Fibroblast of upper back skin (primary cell): ENCODE measurements at places on chromosomes 3 and 15.
A peak's percentile ranks its signal among the peaks of the same experiment; 100 is the strongest.

- no peak for DNase-seq
These were observed 284.5 kb downstream of the CHL1 start for GRCh38 chr3:481111-481510.

DNA sequence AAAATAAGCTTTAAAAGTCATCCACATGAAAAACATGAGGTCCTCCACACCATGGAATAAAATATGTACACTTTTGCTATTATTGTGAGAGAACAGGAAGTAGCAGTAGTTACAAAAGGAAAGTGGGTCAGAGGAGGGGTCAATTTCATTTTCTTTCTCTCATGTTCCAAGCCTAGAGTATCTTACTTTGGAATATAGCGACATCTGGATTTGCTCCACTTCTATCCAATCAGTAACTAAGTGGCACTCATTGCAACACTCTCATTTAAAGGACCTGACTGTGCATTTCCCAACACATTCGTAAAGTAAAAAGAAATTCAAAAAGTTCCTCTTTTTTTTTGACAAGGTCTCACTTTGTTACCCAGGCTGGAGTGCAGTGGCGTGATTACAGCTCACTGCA, 637.3 kb downstream of the TUSC7 start:
- DNase-seq, result no peak

- DNase-seq, result no peak
These were observed 17.9 kb downstream of the ACSBG1 start for GRCh38 chr15:78216276-78217104.

- DNase-seq, result peak; percentile 51
These were observed 101.7 kb downstream of the CD200R1L start for GRCh38 chr3:112744825-112745566.

DNA sequence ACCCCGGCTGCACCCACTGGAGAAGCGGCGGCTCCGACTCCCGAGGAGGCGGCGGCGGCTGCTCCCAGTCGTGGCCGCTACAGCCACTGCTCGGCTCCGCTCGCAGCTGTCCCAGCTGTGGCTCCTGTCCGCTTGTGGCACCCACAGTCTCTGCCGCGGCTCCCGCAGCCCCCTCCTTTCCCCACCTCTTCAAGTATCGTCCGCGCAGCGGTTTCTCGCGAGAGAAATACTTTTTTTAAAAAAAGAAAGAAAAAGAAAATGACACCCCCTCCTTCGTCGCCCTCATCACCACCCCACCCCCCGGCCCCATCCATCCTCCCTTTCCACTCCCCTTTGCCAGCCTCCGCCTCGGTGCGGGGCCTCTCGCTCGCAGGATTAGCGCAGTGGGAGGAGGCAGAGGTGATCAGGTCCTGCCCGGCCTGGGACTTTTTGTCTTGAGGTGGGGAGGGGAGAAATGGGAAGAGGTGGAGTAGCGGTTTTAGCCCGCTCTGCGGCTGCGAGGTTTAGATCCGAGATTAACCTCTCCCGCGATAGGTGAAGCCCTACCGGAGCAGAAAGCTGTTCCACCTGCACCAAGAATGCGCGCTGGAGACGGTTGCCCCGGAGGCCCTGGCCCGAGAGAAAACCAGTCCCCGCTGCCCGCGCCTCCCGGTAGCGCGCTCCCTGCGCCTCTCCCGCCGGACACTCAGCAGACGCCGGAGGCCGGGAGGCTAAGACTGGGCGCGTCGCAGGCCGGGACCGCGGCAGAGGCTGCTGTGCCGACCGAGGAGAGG, at the start of gene FBN1:
FBN1 (minus strand) TSS at position 152 of the 773 bp plus-strand sequence. CDS start 940 bp downstream, outside the sequence.
- peak; percentile 94 for DNase-seq

DNA sequence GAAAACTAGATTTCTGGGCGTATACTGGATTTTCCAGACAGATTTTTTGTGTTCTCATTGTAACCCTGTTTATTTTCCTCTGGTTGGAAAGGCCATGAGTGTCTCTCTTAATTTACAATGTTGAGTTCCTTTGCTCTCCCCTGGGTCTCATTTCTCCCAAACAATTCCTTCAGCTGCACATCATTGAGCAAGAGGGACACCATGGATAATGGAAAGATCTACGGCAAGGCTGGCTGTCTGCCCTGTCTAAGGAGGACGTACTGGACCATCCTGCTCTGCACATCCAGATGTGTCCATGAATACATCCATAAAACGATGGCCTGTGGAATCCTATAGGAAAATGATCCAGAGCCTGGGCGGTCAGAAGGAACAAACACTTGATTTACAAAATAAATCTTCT, 258.1 kb upstream of the MCTP2 start:
- no peak for DNase-seq

DNA sequence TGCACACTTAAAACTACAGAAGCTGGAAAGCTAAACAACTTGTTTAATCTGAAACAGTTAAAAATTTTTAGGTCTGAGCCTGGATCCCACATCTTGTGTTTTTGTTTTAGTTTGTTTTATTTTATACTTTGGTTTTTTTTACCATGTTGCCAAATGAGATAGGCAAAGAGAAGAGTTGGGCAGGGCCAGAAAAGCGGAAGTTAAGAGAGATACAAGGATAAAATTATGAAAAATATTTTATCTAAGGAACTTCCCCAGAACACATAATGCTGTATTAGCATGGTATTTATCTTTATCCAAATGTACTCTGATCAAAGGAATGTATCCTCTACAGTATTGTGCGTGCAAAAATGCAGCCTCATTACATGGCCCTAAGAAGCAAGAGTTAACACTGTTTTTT, 50.7 kb downstream of the PROS1 start:
- no peak for DNase-seq

DNA sequence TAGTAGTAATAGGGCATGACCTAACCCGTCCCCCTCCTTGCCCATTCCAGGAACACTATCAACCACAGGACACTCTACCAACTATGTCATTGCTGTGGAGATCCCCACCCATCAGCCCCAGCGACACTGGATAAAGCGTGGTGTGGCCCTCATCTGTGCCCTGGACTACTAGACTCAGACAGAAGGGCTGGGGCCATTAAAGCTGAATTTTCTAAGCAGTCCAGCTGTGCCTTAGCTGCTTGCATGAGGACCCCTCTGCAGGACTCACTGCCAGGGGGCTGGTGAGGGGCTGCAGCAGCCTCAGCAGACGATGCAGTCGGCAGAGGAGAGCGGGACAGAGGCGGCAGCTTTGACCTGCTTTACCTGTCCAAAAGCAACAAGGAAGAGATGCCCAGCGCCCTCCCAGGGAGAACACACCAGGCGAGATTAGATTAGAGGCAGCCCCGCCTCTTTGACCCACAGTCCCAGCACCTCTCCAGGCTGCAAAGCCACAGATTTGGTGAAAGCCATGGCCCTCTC, 44.6 kb downstream of the SEMA3G start:
- DNase-seq, result no peak

GRCh38 chr3:148510116-148510515, 187.6 kb upstream of the AGTR1 start:
- peak; percentile 56 for DNase-seq

GRCh38 chr15:71054286-71054952, 60.9 kb upstream of the THSD4 start:
- no peak for DNase-seq

DNA sequence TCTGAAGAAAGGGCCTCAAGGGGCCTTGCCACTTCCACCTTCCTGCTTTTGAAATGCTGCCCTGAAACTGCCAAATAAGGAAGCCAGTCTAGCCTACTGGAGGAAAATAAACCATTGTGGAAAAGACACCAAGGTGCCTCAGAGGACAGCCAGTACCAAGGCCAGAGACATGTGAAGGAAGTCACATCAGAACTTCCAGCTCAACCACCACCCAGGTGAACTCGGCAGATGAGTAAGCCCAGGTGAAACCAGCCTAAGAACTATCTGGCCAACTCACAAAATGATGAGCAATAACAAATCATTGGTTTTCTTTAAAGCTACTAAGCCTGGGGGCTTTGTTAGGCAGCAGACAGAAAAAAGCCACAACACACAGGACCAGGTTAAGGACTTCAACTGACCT, 103.0 kb downstream of the MAGI1 start:
- no peak for DNase-seq

DNA sequence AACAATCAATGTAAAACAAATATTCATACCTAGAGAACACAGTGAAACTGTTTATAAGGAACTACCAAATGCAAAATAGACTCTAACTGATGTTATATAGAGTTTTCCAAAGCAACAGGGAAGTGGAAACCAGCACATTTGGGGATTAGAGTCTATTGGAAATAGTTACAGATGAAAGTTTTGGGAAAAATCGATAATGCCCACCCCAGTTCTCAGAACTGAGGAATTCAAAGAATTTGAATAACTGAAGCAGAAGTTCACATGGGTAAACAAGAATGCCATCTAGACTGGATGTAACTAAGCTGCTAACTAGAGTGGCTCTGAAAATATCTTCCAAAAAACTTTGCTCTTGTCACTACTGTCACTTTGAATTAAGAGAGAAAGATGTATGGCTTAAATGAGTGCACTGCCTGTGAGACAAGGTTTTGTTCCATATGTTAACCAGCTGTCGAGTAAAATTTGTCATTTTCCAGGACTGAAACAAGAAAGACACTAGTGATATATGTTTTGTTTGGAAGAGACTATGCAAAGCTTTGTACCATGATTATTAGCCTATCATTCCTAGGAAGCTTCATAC, 9.2 kb upstream of the DENND4A start:
- no peak for DNase-seq

- DNase-seq, result peak; percentile 94
These were observed 4.7 kb downstream of the TMCC1 start for GRCh38 chr3:129888771-129889170.

DNA sequence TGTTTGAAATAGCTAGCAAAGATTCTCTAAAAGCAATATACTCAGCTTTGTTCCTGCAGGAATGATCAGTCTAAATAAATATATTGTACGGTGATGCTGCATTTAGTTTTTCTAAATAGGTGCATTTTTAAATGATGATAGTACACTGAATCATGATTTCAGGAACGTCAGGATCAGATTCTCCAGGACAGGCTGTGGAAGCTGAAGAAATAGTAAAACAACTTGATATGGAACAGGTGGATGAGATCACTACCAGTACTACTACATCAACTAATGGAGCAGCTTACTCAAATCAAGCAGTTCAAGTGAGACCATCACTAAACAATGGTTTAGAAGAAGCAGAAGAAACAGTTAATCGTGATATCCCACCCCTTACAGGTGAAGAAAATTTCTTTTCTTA, 46.3 kb upstream of the EIF3J start:
- DNase-seq, result no peak

DNA sequence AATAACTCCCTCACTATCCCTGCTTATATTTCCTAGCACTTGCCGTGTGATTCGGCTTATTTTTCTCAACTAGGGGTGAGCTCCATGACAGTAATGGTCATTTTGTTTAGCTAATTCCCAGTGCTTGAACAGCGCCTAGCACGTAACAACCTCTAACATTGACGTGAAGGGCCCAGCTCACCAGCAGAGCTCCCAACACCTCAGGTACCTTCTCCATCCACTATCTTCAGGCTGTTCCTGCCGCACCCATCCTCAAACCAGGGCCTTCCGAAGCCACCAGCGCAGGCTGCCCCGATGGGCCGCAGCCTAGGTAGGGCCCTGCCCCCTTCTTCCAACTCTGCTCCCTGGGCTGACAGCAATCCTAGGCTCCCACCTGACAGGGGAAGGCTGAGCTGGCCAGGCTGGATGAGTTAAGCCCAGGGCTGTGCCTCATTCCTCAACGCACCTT, 751 bp upstream of the RPS17 start:
- DNase-seq, result no peak

- no peak for DNase-seq
These were observed 80.1 kb upstream of the POMGNT2 start for GRCh38 chr3:43185983-43186314.

DNA sequence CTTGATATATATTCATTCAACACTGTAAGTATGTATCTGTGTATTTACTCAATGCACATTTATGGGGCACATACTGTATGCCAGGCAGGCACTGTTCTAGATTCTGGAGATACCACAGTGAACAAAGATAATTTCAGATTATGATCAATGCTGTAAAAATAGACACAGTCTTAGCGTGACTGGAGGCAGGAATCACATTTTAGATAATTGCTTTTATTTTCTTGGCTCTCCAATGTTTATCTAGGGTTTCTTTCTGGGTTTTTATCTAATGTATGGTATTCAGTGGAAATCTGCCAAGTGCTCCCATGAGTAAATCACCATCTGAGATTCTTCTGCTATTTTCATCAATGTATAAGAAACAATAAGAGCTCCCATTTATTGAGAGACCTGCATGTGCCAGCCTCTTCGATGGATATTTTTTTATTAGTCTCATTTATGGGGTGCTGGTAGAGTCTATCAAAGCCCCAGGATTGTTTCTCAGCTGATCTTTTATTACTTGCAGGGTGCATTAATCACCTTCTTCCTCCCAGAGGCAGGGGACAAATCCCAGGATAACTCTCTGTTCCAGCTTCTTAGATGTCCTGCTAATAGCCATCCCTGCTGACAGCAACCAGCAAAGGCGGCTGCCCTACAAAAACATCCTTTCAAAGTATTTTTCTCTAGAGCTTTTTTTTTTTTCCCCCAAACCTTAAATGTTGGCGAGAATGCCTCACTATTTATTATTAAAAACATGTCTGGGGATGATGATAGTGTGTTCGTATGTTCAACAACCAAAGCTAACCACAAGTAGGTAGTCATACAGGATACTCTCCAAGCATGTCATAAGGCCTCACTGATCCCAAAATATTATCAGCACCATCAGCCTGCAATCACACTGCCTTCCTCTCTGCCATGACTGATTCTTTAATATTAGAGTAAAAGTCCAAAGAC, 331.0 kb upstream of the RASGRP1 start:
- DNase-seq, result peak; percentile 94

DNA sequence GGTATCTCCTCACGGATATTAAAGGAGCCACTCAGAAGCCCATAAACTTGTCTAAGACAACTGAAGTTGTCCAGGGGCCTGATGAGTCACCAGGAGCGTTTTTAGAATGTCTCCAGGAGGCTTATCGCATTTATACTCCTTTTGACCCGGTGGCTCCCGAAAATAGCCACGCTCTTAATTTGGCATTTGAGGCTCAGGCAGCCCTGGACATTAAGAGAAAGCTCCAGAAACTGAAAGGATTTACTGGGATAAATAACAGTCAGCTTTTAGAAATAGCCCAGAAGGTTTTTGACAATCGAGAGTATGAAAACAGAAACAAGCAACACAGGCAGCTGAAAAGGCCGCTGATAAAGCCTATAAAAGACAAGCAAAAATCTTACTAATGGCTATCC, 4.1 kb downstream of the DET1 start:
- no peak for DNase-seq

- no peak for DNase-seq
These were observed 345.1 kb downstream of the MFSD1 start for GRCh38 chr3:159146856-159147435.
